ENCODE measurements at places on chromosomes 16 and 17.

GRCh38 chr16:88784856-88785105 is 239 bp downstream of the PIEZO1 start:
- no peak for DNase-seq

- DNase-seq = no peak
These were observed 186.3 kb upstream of the GSE1 start for GRCh38 chr16:85426806-85427205.

DNA sequence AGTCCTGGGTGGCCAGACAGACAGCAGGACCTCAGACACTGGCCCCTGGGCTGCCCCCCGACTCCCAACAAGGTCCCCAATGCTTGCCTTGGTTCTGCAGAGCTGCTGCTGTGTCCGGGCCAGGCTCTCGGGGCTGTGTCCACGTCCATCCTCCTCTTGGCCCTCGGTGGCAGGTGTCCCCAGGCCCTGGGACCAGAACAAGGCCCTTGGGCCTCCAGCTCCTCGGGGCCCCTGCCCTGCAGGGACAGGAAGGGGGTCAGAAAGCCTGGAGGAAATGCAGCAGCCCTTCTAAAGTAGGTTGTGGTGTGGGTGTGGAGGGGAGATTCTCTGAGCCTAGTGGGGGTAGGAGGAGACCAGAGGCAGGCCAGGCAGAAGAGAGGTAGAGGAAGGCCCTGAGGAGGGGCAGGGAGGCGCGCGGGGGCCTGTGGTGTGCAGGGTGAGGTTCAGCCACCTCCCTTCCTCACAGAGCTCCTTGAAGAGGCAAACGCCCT is 2.5 kb upstream of the AXIN1 start:
- DNase-seq = no peak

GRCh38 chr17:78418326-78419026 is 40.0 kb downstream of the PGS1 start:
- no peak for DNase-seq

- no peak for DNase-seq
These were observed 2.1 kb downstream of the ABCC3 start for GRCh38 chr17:50636804-50637195.

GRCh38 chr17:49717371-49717861 is 9.7 kb upstream of the SLC35B1 start:
- no peak for DNase-seq

DNA sequence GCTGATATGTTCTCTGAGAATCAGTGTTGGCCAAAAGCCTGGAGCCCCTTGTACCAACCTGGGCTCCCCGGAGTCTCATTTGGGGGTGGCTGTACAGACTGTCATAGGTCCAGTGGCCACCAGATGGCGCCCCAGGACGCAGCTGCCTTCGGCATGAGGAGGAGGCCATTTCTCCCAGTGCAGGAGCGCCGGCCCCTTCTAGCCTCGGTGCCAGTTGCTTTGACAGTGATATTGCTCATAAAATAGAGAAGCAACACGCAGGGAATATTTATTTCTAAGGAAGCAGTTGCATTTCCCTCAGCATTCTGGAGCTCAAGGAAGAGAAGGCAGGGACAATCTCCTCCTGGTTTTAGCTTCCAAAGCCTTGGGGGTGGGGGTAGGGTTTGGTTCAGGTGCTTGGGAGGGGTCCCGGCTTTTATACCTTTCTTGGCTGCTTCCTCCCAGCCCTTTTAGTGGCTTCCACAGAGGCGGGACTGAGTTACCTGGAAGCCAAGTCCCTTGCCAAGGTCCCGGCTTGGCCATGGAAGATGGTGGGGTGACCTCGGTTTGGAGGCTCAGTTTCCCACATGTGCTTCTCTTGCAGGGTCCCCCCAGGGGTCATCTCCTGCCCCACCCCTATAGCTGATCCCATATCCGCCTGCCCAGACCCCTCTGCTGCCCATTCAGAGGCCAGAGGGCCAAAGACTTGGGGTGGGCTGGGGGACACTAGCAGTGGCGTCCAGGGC is 117.8 kb upstream of the CDC42EP4 start:
- DNase-seq = peak; percentile 73

- no peak for DNase-seq
These were observed 3.1 kb upstream of the NPW start for GRCh38 chr16:2016407-2016922.

GRCh38 chr16:11066261-11066870 is 122.0 kb downstream of the CLEC16A start:
- DNase-seq = no peak

DNA sequence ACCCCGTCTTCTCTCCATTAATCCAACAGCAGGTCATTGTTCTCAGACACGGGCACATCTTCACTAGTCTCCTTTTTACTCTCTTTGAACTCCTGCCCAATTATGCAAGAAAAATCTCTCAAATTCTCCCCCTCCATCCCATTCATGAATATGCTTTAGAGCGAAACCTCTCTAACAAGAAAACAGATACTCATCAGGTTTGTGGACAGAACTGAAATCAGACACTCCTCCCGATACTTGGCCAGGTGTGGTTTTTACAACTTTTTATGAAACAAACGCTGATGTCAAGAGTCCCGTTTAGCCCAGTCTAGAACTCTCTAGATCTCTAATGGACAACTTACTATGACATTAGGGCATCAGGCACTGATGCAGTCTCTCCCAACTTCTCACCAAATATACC is 40.9 kb downstream of the PIK3R5 start:
- no peak for DNase-seq

- DNase-seq = no peak
These were observed 30.6 kb downstream of the CENPV start for GRCh38 chr17:16322636-16323035.

DNA sequence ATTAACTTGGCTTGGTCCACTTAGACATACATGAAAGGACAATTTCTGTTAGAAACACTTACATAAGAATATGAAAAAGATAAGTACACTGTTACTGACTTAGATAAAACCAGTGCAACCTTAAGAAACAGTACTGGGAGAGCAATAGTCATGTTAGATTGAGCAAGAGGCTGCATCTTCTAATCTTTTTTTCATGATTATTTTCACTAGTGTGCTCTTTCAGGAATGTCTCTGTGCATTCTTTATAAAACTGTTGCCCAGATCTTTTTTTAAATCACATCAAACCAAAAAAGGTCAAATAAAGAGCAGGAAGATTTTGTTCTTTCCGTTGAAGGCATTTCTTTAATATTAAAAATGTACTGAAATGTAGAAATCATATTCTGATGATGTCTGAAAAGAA is 100.7 kb upstream of the AXIN2 start:
- DNase-seq = no peak

GRCh38 chr17:70810609-70811008 is 641.3 kb downstream of the KCNJ2 start:
- no peak for DNase-seq

DNA sequence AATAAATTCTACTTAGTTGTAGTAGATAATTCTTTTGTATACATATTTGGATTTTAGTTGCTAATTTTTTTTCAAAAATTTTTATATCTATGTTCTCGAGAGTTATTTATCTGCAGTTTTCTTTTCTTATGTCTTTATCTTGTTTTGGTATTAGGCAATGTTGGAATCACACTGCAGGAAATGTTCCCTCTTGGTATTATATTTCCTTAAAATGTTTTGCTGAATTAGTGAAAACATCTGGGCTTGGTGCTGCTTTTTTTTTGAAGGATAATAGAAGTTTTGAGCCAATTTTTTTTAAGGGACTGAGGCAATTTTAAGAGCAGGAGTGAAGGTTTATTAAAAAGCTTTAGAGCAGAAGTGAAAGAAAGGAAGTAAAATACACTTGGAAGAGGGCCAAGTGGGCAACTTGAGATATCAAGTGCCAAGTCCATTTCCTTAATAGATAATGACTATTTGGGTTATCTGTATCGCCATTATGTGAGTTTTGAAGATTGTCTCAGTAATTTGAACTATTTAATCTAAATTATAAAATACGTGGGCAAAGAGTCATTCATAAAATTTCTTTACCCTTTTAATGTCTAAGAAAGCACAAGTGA is 1390.1 kb upstream of the CDH8 start:
- DNase-seq = no peak

DNA sequence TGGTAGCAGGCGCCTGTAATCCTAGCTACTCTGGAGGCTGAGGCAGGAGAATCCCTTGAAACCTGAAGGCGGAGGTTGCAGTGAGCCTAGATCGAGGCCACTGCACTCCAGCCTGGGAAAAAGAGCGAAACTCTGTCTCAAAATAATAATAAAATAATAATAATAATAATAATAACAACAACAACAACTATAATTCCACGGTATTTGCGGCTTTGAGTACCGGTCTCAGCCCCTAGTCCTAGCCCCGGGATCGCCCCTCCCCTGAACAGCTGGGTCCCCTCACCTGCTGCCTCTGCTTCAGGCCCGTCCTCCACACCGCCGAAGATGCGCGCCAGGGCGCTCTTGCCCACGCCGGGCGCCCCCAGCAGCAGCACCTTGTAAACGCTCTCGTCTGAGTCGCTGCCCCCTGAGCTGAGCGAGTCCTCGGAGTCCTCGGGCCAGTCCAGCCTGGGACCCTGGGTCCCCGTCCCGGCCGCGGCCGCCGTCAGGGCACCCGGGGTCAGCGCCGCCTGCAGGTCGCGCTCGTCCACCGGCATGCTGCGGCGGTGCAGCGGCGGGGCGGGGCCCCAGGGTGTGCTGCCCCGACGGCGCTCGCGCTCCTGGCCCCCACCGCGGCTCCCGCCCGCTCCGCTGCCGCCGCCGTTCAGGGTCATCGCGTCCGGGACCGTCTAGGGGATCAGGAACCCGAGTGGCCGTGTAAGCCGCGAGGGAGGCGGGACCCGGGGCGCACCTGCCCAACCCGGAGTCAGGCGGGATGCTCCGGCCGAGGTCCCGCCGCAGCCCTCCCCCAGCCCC is 611 bp downstream of the RRAD start:
- DNase-seq = peak; percentile 21

DNA sequence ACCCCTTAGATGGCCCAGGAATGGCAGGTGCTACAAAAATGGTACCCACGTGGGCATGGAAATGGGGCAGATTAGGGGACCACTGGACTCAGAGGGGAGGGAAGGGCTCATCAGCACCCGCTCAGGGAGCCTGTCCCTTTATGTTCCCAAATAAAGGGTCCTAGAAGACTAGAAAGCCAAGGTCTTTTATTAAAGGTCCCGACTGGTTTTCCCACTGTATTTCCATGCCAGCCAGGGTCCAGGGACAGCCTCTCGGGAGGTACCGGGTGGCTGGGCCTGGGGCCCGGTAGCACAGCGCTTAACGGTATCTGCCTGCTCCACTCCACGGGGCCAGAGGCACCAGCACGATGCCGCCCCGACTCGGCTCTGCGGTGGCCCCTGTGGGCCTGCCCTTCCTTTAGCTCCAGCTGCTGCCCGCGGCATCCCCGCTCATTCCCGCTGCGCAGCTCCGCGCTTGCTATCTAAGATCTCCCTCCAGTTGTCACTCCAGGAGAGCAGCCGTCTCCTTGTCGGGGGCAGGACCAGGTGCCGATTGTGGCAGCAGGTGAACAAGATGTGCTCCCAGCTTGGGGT is 1.4 kb downstream of the NT5C start:
- DNase-seq = no peak

DNA sequence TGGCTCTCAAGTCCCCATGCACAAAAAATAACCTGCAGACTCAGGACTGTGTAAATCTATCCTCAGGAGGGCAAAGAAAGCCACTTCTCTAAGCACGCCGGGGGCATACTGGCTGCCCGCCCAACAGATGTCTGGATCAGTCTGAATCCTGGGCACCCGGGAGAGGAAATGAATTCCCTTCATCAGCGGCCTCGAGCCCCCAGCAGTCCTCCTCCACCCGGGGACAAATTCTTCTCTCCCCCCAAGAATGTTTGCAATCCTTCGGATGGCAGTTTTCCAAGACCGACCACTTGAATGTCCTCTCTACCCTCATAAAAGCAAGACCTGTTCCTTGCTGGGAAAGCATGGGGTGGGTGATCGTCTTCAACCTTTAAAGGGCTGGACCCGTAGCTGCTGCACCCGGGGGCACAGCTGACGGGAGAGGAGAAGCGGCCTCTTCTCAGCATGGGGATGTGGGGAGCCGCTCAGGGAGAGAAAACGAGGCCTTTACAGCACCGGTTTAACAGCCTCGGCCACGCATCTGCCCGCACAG is 9.4 kb upstream of the MAP2K3 start:
- DNase-seq = no peak

DNA sequence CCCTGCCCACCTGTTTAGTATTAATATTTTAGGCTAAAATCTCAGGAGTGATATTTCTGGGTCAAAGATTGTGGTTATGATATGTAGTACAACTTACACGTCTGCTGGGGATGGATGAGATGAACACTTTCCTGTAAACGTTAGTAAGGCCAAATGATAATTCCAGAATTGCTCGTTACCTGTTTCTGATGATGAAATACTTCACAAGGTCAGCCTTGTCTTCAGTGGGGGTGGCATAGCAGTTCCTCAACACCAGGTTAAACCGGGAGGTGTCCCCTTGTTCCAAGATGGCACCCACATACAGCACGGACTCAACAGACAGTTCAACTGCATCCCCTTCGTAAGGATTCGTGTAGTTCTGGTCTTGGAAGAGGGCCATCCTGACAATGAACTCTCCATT is 9.3 kb downstream of the GP2 start:
- DNase-seq = no peak

DNA sequence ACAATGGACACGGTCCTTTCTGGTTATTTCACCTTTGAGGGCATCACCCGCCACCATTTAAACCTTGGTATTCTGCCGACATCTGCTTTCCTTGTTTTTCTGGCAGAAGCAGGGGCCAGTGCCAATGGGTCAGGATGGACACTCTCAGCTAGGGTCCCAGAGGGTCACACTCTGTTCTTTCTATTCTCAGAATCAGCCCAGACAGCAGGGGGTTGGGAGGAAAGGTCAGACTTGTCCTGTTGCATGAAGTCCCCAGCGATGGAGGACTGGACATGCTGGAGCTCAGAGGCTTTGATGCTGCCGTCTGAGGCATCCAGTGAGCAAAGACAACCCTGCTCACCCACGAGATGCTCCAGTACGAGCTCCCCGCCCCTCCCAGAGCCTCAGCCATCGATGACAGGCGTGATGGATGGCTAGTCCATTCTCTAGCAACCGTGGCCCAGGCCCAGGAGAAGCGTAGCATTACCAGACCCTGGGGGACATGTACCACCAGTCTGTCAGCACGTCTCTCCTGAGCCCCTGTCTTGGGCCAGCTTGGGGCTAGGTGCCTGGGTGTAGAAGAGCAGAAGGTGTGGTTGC is 62.0 kb downstream of the FOXL1 start:
- DNase-seq = no peak

- DNase-seq = no peak
These were observed 15.8 kb downstream of the HS3ST4 start for GRCh38 chr16:25707553-25707952.

DNA sequence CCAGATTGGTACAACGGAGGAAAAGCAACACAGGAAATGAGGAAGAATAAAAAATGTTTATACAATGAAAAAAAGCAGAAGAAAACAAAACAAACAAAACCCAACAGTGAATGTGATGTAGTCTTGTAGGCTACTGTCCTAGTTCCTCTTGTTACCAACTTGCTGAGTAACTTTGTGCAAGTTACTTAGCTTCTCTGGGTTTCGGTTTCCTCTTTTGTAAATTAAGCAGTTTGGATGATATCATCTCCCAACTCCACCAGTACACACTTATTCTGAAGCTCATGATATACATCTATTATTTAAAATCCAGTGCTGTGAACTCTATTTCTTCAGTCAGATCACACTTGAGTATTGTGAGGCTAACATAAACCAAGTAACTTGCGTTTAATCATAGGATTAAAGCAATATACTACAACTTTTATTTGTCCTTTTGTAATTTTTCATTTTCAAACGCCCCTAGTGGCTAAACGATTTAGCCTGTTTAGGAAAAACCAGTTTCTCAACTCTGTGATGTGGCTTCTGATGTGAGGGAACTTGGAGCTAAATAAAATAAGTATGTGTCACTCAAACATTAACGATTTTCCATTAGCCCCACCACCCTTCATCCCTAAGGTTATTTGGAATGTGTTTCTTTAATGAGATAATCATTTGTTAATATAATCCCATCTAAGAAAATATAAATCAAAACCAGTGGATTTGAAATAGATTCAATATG is 1.4 kb upstream of the UNK start:
- no peak for DNase-seq

Data from stimulated activated CD4-positive, alpha-beta T cell treated with anti-CD3 and anti-CD28 coated beads, Interleukin-15, amount 100 ng/mL, for 1 hour (primary cell).